ENCODE measurements at places on chromosomes 5 and 9.

GRCh38 chr5:124664287-124664686, 82.2 kb downstream of the ZNF608 start:
- no peak for DNase-seq

GRCh38 chr5:1494780-1495524, 28.8 kb downstream of the LPCAT1 start:
- DNase-seq, result no peak

DNA sequence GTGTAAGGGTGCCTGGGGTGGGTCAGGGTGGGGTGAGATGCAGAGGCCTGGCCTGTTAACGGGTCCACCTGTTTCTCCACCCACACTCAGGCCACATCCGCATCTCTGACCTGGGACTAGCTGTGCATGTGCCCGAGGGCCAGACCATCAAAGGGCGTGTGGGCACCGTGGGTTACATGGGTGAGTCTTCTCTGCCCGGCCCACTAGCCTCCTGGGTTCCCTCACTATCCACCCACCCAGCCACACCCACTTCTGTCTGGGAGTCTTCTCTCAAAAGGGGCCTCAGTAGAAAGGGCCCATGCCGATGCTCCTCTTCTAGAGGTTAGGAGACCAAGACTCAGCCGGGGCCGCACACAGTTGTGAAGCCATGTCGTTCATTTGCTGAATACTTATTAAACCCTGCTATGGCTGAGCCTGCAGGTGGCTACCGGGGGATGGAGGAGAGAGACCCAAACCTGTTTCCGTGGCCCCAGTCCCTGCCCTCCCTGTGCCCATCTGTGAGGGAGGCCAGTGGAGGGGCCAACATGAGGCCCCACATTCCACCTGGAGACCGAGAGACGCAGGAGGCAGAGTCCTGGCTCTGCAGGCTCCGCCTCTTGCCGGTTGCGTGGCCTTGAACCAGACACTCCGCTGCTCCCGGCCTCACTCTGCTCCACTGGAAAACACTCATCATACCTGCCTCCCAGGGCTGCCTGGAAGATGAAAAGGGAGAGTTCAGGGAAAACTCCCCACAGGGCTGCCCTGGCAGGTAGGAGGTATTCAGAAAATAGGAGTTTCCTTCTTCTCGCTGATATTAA, 8.7 kb downstream of the GRK6 start:
- DNase-seq, result no peak

DNA sequence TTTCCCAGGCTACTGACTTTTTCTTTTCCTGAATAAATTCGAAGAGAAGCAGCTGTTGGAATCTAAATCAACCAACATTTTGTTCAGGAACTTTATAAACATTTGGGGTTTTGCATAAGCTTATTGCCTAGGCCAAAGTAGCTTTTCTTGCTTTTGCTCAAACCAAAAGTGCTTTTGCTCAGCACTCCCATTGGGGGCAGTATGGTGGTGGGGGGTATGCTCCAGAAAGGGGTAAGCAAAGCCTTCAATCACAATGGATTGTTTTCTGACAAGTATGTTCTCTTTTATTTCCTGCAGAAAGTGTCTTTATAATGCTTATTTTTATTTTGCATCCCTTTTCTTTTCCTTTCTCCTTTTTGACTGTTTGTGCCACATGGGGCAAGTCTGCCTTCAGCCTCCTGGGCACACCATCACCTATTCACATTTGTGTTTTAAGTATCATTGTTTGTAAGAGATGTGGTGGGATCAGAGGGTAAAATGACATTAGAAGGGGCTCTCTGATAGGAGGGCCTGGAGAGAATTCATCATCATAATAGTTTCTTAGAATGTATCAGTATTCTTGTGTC, 86.0 kb downstream of the PRDM6 start:
- no peak for DNase-seq

- no peak for DNase-seq
Measured at GRCh38 chr9:130731355-130731754, 37.8 kb downstream of the EXOSC2 start.

- no peak for DNase-seq
Measured at GRCh38 chr5:97874491-97874890, 691.4 kb upstream of the RIOK2 start.

DNA sequence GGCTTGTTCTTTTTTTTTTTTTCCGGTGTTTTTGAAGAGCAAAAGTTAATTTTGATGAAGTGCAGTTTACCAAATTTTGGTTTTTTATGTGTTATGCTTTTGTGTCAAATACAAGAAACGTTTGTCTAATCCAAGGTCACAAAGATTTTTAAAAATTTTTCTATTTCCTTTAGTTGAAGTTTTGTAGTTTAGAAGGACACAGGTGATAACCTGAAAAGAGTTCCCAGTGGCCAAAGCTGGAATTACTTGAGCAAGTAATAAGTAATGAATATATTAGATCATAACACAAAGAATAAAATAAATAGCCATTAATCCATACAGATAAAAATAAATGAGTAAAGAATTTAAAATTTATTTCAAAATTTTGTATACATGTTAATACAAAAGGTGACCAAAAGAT, 71.5 kb downstream of the FCHO2 start:
- no peak for DNase-seq

GRCh38 chr5:143841446-143841845, 29.5 kb downstream of the HMHB1 start:
- no peak for DNase-seq

GRCh38 chr5:93151121-93151520, 429.9 kb downstream of the NR2F1-AS1 start:
- DNase-seq, result no peak

- DNase-seq, result no peak
Measured at GRCh38 chr5:95713960-95714710, 17.0 kb upstream of the RHOBTB3 start.

DNA sequence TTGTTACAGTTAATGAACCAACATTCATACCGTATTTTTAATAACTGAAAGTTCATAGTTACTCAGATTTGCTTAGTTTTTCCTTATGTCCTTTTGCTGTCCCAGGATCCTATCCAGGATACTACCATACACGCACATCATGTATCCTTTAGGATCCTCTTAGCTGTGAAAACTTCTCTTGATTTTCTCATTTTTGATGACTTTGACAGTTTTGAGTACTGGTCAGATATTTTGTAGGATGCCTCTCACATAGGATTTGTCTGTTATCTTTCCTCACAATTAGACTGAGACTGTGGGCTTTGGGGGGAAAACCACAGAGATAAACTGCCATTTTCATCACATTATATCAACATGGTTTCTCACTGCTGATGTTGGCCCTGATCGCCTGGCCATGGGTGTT, 491.3 kb upstream of the TRPC7 start:
- DNase-seq, result no peak

DNA sequence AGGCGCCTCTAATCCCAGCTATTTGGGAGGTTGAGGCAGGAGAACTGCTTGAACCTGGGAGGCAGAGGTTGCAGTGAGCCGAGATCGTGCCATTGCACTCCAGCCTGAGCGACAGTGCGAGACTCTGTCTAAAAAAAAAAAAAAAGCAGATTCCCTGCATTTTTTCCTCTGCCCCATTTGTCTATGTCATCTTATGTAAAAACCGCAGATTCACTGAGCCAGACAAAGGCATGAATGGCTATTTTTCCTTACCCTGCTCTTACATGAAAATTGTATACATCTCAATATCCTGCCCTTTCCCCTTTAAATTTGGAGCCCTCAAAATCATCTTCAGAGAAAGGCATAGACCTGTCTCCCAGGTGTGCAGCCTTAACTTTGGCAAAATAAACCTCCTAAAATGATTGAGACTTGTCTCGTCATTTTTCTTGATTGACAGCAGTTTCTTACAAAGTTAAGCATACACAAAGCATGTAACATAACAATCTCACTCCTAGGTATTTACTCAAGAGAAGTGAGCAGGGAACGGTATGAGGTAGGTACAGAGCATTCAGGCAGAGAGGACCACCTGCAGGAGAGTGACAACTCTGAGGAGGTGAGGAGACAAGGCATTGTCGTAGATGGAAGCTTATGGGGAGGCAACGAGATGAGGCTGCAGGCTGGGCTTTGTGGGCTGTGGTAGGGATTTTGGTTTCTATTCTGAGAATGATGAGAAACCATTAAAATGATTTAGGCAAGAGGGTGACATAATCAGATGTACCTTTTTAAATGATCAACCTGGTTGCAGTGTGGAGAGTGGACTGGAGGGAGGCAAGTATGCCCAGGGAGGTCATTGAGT, 65.7 kb upstream of the IL6ST start:
- DNase-seq, result peak; percentile 19

DNA sequence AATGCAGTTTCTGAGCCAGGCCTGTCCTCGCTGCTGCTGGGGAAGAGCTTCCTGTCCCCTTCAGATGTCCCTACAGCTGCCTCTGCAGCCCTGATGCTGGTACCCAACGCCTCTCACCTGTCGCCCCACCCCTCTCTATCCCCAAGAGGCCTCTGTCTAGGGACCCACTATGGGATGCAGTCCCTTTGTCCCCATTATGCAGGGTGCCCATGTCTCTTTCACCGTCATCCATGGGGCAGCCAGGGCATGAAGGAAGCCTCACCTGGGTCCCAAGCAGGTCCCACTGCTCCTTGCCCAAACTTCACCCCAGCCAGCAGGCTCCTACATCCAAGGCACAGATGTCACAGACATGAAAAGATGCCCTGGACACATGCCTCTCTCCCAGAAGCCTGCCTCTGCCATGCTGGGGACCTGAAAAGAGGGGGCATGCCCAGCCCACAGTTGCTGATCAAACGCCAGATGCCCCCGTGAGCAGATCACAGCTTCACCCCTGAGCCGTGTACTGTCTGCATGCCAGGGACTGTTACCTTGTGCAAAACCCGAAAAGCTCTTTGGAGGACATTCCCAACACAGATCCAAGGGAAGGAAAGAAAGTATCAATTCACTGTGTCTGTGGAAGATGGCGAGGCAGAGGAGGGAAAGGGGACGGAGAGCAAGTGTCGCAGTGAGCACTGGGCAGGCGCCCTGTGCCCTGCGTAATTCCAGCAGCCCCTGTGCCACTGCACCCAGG, 81.0 kb downstream of the ADAMTS2 start:
- DNase-seq, result no peak

- no peak for DNase-seq
Measured at GRCh38 chr5:82306151-82306550, 28.0 kb upstream of the RPS23 start.

- DNase-seq, result no peak
Measured at GRCh38 chr5:96321345-96321744, 111.7 kb downstream of the PCSK1 start.

DNA sequence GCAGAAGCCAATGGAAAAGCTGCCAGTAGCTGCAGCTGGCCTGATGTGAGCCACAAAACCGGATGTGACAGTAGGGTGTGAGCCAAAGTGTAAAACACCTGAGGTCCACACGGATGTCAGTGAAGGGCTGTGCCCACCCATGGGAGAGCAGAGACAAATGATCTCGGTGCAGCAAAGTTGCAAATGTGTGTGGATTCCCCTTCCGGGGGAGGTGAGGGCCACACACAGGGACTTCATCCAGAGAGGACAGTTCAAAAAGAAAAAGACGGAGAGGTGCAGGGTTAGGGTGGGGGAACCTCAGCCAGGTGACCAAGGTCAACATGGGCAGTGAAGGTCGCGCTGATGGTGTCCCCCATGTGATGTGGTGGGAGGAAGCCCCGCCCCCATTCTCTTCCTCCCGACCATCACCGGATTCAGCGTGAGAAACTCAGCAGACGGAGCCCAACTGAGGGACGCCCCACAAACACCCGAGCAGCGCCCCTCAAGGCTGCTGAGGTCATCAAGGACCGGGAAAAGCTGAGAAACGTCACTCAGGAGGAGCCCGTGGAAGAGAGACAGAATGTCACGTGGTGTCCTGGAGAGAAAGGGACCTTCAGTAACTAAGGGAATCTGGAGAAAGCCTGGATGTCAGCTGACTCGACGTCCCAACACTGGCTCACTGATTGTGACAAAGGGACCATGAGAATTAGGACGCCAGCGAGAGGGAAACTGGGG, 11.4 kb upstream of the PTGDS start:
- DNase-seq, result no peak

- DNase-seq, result no peak
Measured at GRCh38 chr9:18333157-18333556, 140.8 kb upstream of the ADAMTSL1 start.

- no peak for DNase-seq
Measured at GRCh38 chr5:122121479-122122465, 7.6 kb upstream of the ZNF474 start.

GRCh38 chr5:168974082-168974481, 326.9 kb downstream of the SLIT3 start:
- DNase-seq, result no peak

GRCh38 chr5:116898917-116899316, 324.3 kb upstream of the SEMA6A start:
- no peak for DNase-seq

GRCh38 chr9:94632737-94633136, 6.6 kb downstream of the FBP1 start:
- DNase-seq, result no peak

- no peak for DNase-seq
Measured at GRCh38 chr5:123371575-123372179, 51.5 kb downstream of the CEP120 start.

- DNase-seq, result no peak
Measured at GRCh38 chr9:95249986-95250385, 67.5 kb downstream of the FANCC start.

GRCh38 chr5:152523964-152524363, 118.9 kb upstream of the NMUR2 start:
- no peak for DNase-seq

DNA sequence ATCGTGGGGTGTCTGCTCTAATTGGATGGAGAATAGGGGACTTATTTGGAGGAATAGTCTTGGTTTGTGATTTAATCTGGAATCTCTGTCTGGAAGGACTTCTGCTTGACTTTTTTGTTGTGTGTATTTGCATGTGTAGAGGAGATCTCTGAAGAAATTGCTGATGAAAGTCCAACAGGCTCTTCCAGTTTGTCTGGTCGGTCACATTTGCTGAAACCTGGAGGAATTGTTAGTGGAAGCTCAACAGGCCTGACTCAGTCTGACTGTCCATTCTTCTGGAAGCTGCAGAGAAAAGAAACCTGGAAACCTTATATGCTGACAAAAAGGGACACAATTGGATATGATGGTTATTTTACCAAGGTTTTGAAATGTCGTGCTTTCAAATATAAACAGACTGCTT, 33.4 kb upstream of the TENT2 start:
- DNase-seq, result no peak

DNA sequence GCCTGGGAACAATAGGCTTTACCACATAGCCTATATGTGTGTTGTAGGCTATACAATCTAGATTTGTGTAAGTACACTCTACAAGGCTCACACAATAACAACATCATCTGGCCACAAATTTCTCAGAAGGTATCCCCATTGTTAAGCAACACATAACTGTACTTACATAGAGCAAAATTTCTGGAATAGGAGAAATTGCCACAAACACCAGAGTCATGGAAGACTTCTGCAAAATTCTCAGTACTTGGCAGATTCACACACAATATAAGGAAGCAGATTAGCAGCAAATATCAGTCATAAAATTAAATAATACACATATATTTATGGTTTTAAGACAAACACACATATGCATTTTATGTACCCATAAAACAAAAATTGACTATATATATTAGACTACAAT, 16.4 kb downstream of the GNAQ start:
- no peak for DNase-seq

All from stimulated activated naive CD4-positive, alpha-beta T cell treated with Interleukin-2 at 50 U/mL for 16 hours (primary cell).